Hepatocyte (in vitro differentiated cells): ENCODE measurements at places on chromosomes 1 and 21. TPM values are rescaled to one million over a fixed set of nuclear protein-coding genes. Genes with fewer than 3 reads are reported as not detected.

DNA sequence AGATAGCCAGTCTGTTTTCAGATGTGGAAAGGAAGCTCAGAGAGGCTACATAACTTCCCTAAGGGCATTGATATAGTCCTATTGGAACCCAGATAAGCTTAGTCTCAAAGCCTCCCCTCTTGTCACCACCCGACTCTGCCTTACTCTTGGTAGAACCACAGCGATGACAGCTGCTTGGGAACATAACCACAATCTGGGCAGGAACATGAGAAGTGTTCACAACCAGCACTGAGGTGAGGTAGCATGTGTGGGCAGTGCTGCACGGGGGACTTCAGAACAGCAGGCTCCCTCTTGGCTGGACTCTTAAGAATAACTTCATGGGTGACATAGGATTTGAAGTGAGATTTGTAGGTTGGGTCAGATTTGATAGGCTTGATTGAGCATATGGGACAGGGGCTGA, 9.3 kb upstream of the S100A10 start:
- H3K4me1 ChIP-seq: peaks cover 12% of the 10 kb centered on the region
- H3K27ac ChIP-seq: no peak overlapping the region
- H3K36me3 ChIP-seq: no peaks in the 10 kb centered on the region

GRCh38 chr1:177128665-177129281, 35.7 kb downstream of the ASTN1 start:
- no peaks in the 10 kb centered on the region for H3K36me3 ChIP-seq
- no peaks in the 10 kb centered on the region for H3K4me1 ChIP-seq
- DNase-seq: no peak

DNA sequence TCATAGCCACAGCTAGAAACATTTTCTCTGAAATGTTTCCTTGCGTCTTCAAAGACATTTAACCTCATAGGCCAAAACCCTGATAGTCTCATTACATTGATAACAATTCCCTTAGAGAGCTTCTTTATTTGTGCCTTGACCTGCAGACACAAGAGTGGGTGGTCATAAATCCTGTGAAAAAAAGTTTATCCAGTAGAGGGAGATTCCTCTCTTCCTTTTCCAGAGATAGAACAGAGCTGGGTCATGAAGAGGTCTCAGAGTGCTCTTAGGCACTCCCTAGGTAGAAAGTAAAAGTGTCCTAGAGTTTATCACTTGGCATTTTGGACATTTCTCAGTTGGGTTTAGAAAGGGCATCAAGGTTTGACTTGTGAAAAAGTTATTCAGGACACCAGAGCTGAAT, 426.1 kb downstream of the NUF2 start:
- no peak for DNase-seq
- no peak overlapping the region for H3K27ac ChIP-seq
- no peaks in the 10 kb centered on the region for H3K27me3 ChIP-seq
- no peaks in the 10 kb centered on the region for H3K4me1 ChIP-seq
- H3K36me3 ChIP-seq: no peaks in the 10 kb centered on the region
- no peak overlapping the region for H3K4me3 ChIP-seq

FAM131C gene
- total RNA-seq: 3.3 and 3.5 TPM in 2 replicates

HSD3B2 gene
- total RNA-seq: 3.4 and 7.3 TPM in 2 replicates

AVPR1B gene
- not detected in 2 replicates for total RNA-seq
